ENCODE measurements at places on chromosomes 13 and 19. TPM values are rescaled to one million over a fixed set of nuclear protein-coding genes. Genes with fewer than 3 reads are reported as not detected.

Gene EFNB2
- 48.6 TPM for total RNA-seq

Gene RFXAP
- 7.8 TPM for total RNA-seq

GRCh38 chr19:43311706-43312105 is 41.8 kb upstream of the CD177 start:
- H3K36me3 ChIP-seq = no peaks in the 10 kb centered on the region
- no peaks in the 10 kb centered on the region for H3K4me1 ChIP-seq
- H3K27me3 ChIP-seq = no peaks in the 10 kb centered on the region

Gene ZNF230
- total RNA-seq = 5.0 TPM

DNA sequence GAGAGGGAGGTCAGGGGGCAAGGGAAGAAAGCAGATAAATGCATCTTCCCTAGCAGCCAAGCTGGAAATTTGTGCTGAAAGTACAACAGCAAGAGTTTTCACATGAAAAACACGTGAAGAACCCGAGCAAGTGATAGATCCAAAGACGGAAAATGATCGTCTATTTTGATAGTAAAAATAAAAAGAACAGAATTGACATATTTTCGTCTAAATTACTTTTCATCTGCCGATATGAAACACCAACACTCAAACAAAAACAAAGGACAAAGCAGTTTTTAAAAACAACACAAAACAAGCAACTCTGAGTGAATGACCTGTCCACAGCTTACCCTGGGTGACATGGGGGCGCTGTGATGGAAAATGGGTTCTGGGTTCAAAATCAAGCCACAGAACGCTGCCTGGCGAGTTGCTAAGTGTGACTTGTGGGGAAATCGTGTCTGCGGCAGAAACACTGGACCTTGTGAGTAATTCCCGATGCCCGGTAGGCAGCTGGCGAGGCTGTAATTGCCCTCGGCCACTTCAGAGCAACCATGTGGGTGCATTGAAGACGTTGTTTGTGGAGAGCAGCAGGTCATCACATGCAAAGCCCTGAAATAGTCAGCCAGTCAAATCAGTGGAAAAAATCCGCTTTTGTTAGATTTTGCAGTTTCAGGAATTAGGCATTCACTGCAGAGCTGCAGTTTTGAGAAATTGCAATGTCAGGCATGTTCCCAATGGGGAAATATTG is 7.4 kb downstream of the SOX1 start:
- no peaks in the 10 kb centered on the region for H3K36me3 ChIP-seq
- peaks cover 5% of the 10 kb centered on the region for H3K4me1 ChIP-seq
- peaks cover 71% of the 10 kb centered on the region for H3K27me3 ChIP-seq
- H3K27ac ChIP-seq = no peak overlapping the region

Gene LGALS7B
- total RNA-seq = not detected

- DNase-seq = no peak
- no peak overlapping the region for H3K4me3 ChIP-seq
- H3K4me1 ChIP-seq = no peaks in the 10 kb centered on the region
- H3K27me3 ChIP-seq = peaks cover 31% of the 10 kb centered on the region
These were observed 3.5 kb downstream of the FFAR2 start for GRCh38 chr19:35451338-35452096.

GRCh38 chr13:111347438-111347837 is 27.0 kb downstream of the TEX29 start:
- no peaks in the 10 kb centered on the region for H3K4me1 ChIP-seq
- H3K27ac ChIP-seq = no peak overlapping the region
- DNase-seq = no peak
- H3K27me3 ChIP-seq = no peaks in the 10 kb centered on the region

GRCh38 chr13:98004107-98004506 is 50.6 kb downstream of the IPO5 start:
- no peaks in the 10 kb centered on the region for H3K4me1 ChIP-seq
- H3K36me3 ChIP-seq = peaks cover 62% of the 10 kb centered on the region
- H3K4me3 ChIP-seq = no peak overlapping the region
- H3K27me3 ChIP-seq = no peaks in the 10 kb centered on the region
- DNase-seq = no peak

DNA sequence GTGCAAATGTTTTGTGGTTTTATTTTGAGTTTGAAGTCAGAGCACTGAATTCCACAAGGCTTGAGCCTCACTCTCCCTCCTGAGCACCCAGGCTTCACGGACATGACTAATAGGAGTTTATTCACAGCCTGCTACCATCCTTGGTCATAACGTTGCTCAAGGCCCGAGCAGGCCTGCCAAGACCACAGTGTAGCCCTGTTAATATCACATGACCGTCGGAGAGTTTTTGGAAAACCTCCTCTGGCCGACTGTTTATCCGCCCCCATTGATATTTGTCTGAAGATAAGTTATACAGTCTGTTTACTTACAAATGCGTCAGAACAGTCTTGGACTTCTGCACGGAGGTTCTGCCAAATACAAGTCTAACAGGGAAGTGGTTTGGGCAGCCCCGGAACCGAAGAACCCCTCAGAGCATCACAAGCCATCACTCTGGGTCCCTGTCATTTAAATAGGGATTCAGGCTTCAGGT is 89.9 kb downstream of the COL4A2 start:
- peaks cover 20% of the 10 kb centered on the region for H3K36me3 ChIP-seq
- H3K4me1 ChIP-seq = peaks cover 22% of the 10 kb centered on the region
- no peak for DNase-seq
- no peak overlapping the region for H3K4me3 ChIP-seq
- H3K27ac ChIP-seq = no peak overlapping the region

All from type B pancreatic cell (in vitro differentiated cells).